HTR-8/SVneo (cell line): ENCODE measurements at places on chromosomes 4 and X.

DNA sequence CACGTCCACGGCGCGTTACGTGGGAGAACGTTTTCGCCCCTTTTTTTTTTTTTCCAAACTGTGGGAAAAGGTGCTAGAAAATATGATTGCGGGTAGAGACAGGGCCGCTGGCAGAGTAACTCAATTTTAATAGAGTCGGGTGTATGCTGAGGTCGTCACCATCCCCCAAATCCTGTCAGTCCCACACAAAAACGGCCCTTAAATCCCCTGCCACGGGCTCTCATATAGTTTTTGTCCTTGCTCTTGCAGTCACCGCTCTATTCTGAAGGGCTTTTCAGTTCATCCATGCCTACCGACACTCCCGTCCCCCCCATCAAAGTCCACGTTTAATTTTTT, 796 bp upstream of the MED14 start:
- DNase-seq, result no peak

DNA sequence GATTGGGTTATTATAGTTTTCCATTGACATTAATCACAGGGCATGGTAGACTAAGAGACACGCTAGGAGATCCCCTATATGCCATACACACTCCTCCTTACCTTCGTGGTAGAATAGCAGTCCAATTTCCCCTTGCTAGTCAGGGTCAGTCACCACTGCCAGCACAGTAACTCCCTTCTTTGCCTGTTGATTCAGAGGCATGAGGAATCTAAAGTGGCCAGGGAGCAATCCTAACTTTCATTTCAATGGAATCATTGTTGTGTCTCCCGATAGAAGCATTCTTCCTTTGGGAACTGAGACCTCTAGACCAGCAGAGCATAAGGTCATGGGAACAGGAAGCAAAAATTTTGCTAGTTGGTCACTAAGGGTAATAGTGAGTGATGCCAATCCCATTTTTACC, 51.1 kb downstream of the COL25A1 start:
- DNase-seq, result no peak

DNA sequence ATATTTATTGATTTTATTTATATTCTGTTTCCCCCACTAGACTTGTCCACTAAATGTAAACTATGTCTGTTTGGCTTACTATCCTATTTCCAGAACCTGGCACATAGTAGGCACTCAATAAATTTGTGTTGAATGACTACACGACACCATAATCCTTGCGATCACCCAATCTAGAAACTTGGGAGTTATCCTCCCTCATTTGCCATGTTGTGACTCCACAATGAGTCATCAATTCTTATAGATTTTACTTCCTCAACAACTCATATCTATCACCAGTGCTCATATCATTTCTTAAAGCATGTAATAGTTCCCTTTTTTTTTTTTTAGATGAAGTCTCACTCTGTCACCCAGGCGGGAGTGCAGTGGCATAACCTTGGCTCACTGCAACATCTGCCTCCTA, 39.9 kb upstream of the VAMP7 start:
- no peak for DNase-seq

DNA sequence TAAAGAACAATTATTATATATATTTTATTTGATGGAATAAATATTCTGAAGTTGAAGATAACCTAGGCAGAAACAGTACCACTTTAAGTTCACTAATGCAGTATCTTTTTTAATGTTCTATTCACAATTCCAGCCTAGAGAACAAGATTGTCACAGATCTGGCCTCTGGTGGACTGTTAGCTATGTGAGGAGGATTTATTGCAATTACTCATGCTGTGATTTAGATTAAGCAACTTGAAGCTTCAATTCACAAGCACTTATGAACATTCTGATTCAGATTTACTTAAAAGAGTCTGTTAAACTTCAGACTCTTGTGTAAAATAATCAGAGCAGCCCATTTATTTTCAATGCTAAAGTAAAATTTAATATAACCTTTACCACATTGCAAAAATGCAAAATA, 1489.8 kb downstream of the STIM2 start:
- DNase-seq, result peak; percentile 14

GRCh38 chrX:153628129-153628528, 18.9 kb upstream of the DUSP9 start:
- DNase-seq, result no peak

DNA sequence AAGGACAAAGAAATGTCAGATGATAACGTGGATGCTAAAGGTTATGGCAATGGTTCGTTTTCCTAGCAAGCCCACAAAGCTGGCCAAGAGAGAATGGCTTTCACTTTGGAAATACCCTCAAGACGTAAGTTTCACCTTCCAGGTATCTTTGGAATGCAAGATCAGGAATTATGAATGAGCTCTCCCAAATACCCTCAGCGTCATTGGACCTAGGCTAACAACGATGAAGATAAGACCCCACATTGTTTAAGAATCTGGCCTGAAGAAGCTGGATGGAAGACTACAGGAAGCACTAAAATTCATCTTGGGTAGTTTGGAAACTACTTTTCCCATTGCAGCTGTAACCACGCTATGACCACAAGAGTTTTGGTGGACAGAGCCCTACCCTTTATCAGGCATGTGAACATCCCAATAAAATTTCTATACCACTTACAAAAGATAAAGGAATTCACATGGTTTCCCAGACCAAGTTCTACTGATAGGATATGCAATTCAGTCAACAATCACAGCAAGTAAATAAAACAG, 111.9 kb downstream of the KDR start:
- no peak for DNase-seq

DNA sequence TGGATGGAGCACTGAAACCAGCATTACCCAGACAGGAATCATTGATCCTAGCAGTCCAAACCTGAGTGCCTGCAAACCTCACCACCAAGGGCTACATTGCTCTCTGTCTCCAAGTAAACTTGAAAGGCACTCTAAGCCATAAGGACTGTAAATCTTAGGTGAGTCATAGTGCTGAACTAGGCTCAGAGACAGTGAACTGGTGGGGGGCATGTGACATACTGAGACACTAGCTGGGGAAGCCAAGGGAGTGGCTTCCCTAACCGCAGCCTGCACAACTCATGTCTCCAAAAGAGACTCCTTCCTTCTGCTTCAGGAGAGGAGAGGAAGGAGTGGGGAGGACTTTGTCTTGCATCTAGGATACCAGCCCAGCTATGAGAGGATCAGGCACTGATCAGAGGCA, 235.5 kb upstream of the ACTRT1 start:
- no peak for DNase-seq

- peak; percentile 57 for DNase-seq
Measured at GRCh38 chr4:158809611-158810486, 41.0 kb downstream of the FNIP2 start.

DNA sequence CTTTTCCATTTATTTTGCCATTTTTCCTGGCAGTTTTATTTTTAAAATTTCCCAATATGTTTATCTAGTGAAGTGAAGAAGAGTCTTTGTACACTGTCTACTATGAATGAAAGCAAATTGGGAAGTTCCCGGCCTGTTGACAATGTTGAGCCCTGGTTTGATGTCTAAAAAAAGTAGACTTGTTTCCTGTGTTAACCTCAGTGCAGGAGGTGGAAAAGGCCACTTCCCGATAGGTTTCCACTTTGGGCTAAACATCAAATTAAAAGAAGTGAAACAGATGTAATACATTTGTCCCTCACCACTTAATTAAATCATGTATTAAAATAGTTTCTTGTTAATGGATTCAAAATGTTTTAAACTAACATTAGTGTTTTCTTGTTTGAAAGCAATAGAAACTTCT, 30.0 kb downstream of the BBS12 start:
- no peak for DNase-seq
